ENCODE measurements at places on chromosomes 3 and 15. TPM values are rescaled to one million over a fixed set of nuclear protein-coding genes. Genes with fewer than 3 reads are reported as not detected.
A peak's percentile ranks its signal among the peaks of the same experiment; 100 is the strongest.

- H3K27ac ChIP-seq: no peak overlapping the region
- H3K4me1 ChIP-seq: no peaks in the 10 kb centered on the region
- no peak overlapping the region for H3K4me3 ChIP-seq
- no peaks in the 10 kb centered on the region for H3K36me3 ChIP-seq
- peaks cover 12% of the 10 kb centered on the region for H3K27me3 ChIP-seq
Observed at GRCh38 chr3:15348246-15348645, 15.9 kb upstream of the SH3BP5 start.

DNA sequence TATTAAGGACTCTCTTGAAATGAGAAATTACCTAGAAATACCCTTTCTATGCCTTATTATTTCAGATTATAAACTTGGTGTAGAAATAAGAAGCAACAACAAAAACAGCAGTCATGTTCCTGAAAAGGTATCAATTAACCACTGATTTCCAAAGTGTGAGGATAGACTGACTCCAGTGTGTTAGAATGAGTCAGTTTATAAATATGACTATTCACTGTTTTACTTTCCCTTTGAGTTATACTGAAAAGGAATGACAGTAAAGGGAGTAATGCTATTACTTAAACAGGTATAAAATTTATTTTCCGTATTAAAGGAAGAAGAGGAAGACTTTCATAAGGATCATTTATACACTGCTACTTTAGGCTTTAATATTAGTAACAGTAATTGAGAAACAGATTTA is 12.9 kb downstream of the GMNC start:
- H3K27ac ChIP-seq: no peak overlapping the region
- no peak overlapping the region for H3K4me3 ChIP-seq
- DNase-seq: no peak
- H3K36me3 ChIP-seq: no peaks in the 10 kb centered on the region

ZSCAN2 gene
- total RNA-seq: 13.5 TPM

NR2E3 gene
- total RNA-seq: not detected

SIDT1 gene
- not detected for total RNA-seq

DNA sequence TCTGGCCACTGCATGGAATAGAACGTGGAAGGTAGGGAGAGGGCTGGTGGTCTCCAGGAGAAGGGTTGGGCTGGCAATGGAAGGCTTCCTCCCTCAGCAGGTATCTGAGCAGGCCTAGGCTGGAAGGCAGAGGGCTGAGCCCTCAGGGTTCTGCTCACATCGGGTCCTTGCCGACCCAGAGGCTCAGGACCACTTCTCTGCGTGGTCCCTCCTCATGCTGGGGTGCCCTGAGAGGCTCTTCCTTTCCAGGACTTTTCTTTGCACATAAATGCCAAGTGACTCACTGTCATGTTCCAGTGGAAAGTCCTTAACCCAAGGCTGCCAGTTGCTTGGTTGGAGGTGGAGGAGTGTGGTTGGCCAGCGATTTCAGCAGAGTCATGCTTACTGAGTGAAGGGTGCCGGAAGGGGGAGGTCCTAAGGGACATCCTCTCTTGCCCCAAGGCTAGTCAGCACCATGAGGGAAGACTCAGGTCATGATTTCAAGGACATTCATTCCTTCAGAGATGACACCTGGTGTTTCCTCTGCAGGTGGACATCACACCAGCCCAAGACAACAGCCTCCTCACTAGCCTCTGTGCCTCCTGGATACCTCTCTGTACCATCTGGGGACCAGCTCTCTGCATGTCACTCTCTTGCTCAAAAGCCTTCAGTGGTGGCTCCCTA is 8.2 kb downstream of the SLC6A6 start:
- peaks cover 38% of the 10 kb centered on the region for H3K4me1 ChIP-seq
- no peak overlapping the region for H3K4me3 ChIP-seq

GRCh38 chr3:171461525-171461917 is 1.3 kb upstream of the TNIK start:
- no peaks in the 10 kb centered on the region for H3K27me3 ChIP-seq
- no peaks in the 10 kb centered on the region for H3K36me3 ChIP-seq
- H3K4me1 ChIP-seq: peaks cover 9% of the 10 kb centered on the region
- peak overlapping the region; percentile 68 for H3K4me3 ChIP-seq
- DNase-seq: no peak

SEMA5B gene
- 1.0 TPM for total RNA-seq

STAB1 gene
- not detected for total RNA-seq

- no peaks in the 10 kb centered on the region for H3K27me3 ChIP-seq
- no peak overlapping the region for H3K27ac ChIP-seq
- no peak overlapping the region for H3K4me3 ChIP-seq
- no peaks in the 10 kb centered on the region for H3K36me3 ChIP-seq
Observed at GRCh38 chr3:8822141-8822540, 52.7 kb upstream of the OXTR start.

DNA sequence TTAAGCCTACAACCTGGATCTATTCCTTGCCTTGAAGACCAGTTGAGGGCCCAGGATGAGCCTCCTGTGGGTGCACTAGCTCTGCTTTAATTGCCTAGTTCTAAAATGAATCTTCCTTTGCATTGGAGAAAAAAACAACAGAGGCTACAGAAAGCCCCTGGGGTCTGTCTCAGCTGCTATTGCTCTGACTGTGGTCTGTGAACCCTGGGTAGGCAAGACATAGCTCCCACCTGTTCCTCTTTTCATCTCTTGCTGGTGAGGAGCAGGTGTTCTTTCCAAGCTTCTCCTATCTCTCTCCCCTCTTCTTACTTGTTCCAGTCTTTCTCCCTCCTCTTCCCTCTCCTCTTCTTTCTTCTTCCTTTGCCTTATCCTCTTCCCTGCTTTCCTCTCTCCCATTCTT is 28.8 kb downstream of the RBP2 start:
- peaks cover 2% of the 10 kb centered on the region for H3K27me3 ChIP-seq
- H3K27ac ChIP-seq: no peak overlapping the region
- no peaks in the 10 kb centered on the region for H3K4me1 ChIP-seq
- H3K36me3 ChIP-seq: no peaks in the 10 kb centered on the region
- no peak for DNase-seq

GRCh38 chr3:18007980-18008379 is 265.5 kb upstream of the TBC1D5 start:
- H3K4me1 ChIP-seq: no peaks in the 10 kb centered on the region
- no peak overlapping the region for H3K4me3 ChIP-seq
- H3K36me3 ChIP-seq: no peaks in the 10 kb centered on the region
- H3K27me3 ChIP-seq: no peaks in the 10 kb centered on the region
- peak; percentile 86 for DNase-seq

DNA sequence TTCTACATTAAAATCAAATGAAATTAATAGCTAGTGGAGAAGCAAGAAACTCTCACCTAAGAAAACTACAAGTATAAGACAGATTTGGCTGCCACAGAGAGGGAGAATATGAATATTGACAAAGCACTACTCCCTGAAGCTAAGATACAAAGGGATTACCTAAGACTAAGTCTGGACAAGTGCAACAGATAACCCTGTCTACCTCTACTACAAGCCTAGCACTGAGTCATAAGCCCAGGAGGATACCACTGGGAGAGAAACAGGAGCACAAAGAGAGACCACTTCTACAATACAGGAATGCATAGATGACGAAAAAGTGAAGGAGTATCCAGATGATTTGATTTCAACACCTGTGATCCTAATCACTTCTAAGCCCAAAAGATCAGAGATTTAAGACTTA is 10.4 kb downstream of the ATP13A4 start:
- H3K27me3 ChIP-seq: no peaks in the 10 kb centered on the region
- no peak for DNase-seq
- no peak overlapping the region for H3K4me3 ChIP-seq
- no peaks in the 10 kb centered on the region for H3K36me3 ChIP-seq

GRCh38 chr3:158765518-158766205 is 33.4 kb upstream of the RARRES1 start:
- H3K4me1 ChIP-seq: peaks cover 34% of the 10 kb centered on the region
- peak; percentile 51 for DNase-seq
- H3K36me3 ChIP-seq: no peaks in the 10 kb centered on the region
- no peak overlapping the region for H3K27ac ChIP-seq
- no peaks in the 10 kb centered on the region for H3K27me3 ChIP-seq
- no peak overlapping the region for H3K4me3 ChIP-seq

DNA sequence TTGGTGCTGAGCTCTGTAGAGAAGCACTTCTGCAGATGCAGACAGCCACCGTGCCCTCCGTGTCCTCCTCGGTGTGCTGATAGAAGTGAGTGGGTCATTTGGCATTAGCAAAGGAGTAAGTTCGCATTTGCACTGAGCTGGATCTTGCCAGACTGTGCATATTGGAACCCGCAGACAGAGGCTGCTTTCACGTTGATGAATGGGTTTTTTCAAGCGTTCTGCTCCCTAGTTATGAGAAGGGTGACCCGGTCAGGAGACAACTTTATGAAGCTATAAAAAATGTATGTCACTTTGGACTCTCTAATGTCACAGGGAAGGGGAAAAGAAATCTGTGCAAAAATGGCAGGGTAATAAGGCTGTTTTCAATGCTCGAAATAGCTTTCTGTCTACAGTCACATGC is 739.4 kb downstream of the MCTP2 start:
- H3K27me3 ChIP-seq: no peaks in the 10 kb centered on the region
- no peaks in the 10 kb centered on the region for H3K4me1 ChIP-seq
- H3K4me3 ChIP-seq: no peak overlapping the region
- no peak overlapping the region for H3K27ac ChIP-seq

DNA sequence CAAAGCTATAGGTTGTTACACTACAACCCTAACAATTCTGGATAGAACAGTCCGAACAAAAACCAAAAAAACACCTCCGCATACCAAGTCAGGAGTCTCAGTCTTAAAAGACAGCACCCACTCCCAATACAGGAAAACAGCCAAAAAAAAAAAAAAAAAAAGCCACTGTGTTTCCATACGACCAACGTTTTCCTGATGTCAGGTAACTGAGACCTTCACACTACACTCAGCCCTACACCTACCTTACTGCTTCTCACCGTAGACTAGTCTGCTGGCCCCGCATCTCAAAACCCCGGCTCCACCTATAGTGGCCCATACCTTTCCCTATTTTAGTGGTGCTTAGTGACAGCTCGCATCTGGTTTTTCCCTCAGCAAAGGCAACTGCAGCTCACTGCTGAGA is 339.5 kb upstream of the ADAMTS9 start:
- no peak for DNase-seq
- peaks cover 11% of the 10 kb centered on the region for H3K4me1 ChIP-seq
- no peaks in the 10 kb centered on the region for H3K27me3 ChIP-seq
- no peak overlapping the region for H3K4me3 ChIP-seq
- H3K27ac ChIP-seq: no peak overlapping the region

GRCh38 chr3:141828890-141829289 is 47.6 kb upstream of the ATP1B3 start:
- no peak overlapping the region for H3K27ac ChIP-seq
- no peaks in the 10 kb centered on the region for H3K4me1 ChIP-seq
- DNase-seq: no peak

VEPH1 gene
- 9.3 TPM for total RNA-seq

- H3K4me1 ChIP-seq: peaks cover 8% of the 10 kb centered on the region
- no peak overlapping the region for H3K4me3 ChIP-seq
- H3K27me3 ChIP-seq: peaks cover 2% of the 10 kb centered on the region
Observed at GRCh38 chr15:81332326-81332725, 8.4 kb upstream of the STARD5 start.

DNA sequence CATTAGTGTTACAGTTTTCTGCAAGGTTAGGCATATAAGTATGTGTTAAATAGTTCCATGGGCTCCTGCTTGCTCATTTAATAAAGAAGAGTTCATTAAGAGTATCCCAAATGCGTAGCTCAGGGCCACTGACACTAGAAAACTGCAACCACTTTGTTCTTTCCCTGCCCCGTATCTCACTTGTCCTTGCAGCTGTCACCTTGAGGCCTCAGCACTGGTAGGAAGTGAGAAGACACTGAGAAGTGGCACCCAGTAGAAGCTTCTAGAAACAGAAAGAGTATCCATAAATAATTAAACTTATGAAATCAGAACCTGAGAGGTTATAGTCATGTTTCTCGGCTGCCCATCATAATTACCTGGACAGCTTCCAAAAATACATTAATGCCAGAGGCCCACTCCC is 266.0 kb downstream of the KCNMB2 start:
- H3K27ac ChIP-seq: no peak overlapping the region
- H3K4me3 ChIP-seq: no peak overlapping the region
- DNase-seq: no peak
- H3K4me1 ChIP-seq: no peaks in the 10 kb centered on the region

DNA sequence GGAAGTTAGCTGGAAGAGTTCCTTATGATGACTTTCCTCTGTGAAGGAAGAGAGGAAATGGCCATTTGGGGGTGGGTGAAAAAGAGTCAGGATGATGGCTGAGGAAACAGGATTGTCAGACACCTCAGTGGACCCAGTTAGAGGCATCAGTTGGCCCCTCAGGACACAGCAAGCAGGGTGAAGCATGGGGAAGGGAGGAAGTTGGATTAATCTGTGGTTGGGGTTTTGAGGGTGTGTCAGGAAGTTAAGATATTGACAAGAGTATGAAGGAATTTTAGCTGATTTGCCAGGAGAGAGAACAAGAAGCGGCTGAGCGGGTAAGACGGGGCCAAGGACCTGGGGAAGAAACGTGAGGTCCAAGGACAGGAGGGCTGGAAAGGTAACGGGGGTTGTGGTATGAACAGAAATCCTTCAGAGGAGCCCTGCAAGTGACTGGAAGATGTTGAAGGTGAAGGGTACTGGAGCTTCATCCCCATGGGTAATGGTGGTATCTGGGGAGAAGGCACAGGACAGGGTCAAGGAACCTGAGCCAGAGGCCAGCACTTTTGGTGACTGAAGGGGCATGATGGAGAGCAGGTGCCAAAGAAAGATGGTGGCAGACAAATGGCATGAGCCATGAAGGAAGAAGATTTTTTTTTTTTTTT is 2.7 kb downstream of the UQCC5 start:
- peaks cover 38% of the 10 kb centered on the region for H3K4me1 ChIP-seq
- no peak overlapping the region for H3K4me3 ChIP-seq
- DNase-seq: no peak
- H3K27me3 ChIP-seq: no peaks in the 10 kb centered on the region
- peaks cover 10% of the 10 kb centered on the region for H3K36me3 ChIP-seq
- H3K27ac ChIP-seq: no peak overlapping the region

- H3K4me1 ChIP-seq: peaks cover 11% of the 10 kb centered on the region
- H3K36me3 ChIP-seq: no peaks in the 10 kb centered on the region
- DNase-seq: peak; percentile 85
- H3K4me3 ChIP-seq: no peak overlapping the region
- no peaks in the 10 kb centered on the region for H3K27me3 ChIP-seq
Observed at GRCh38 chr3:60555686-60556354, 695.4 kb downstream of the FHIT start.

SLC2A2 gene
- total RNA-seq: not detected

DNA sequence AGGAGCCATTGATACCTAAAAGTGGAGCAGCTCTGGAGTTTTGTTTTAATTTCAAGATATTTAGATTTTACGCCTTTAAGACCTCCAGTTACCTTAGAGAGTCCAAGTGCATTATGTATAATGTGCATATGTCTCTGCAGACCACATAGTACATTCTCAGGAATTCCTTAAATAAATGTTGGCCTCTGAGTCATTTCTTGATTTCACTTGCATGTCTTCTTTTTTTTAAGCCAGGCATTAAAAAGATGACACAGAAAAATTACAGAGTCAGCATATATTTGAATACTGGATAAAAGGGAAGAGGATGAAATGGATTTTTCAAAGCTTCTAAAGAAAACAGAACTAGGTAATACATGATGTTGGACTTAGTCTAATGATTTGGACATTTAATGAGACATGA is 125.2 kb downstream of the TMCO5A start:
- H3K4me1 ChIP-seq: peaks cover 17% of the 10 kb centered on the region
- no peaks in the 10 kb centered on the region for H3K27me3 ChIP-seq
- no peak overlapping the region for H3K27ac ChIP-seq
- H3K36me3 ChIP-seq: no peaks in the 10 kb centered on the region
- H3K4me3 ChIP-seq: no peak overlapping the region
